ENCODE measurements at places on chromosomes 3 and 15.

DNA sequence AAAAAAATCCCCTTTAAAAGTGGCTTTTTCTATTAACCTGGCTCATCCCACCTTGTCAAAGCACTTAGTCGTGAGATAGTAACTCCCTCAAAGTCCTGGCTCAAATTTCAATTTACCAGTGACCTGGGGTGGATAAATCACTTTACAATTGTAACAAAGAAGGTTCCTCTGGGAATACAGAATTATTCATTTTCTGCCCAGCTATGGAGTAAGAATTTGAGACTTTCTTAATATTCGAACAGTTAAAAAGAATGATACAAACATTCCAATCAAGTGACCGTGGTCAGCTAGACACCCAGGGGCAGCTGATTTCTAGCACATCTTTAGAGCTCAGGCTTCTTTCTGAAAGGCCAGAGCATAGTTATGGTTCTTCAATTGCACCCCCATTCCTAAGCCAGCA lies 291.0 kb upstream of the TGFBR2 start:
- DNase-seq: no peak

GRCh38 chr15:45827275-45827674 lies 192.4 kb downstream of the SQOR start:
- DNase-seq: no peak

GRCh38 chr15:71290002-71290401 lies 174.7 kb downstream of the THSD4 start:
- DNase-seq: no peak

DNA sequence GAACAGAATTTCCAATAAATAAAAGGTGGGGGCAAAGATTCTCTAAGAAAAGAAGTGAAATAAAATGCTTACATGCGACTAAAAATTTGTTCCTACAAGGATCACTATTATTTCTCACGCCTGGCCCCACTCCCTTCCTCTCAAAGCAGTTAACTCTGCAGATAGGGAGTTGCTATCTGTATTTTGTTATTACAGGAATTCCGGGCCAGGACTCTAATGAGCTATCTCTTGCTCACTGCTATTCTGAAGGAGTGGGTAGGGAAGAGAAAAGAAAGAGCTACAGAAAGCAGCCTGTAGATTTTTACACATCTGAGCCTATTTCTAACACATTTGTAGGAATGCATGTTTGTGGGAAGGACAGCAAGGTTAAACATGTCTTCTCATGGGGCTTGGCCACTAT lies 140.4 kb downstream of the PCCB start:
- no peak for DNase-seq

GRCh38 chr3:95565502-95565901 lies 1248.9 kb upstream of the EPHA6 start:
- no peak for DNase-seq

- peak; percentile 44 for DNase-seq
These were observed 44.6 kb downstream of the HACD2 start for GRCh38 chr3:123540285-123540684.

GRCh38 chr3:124652009-124652408 lies 78.2 kb upstream of the UMPS start:
- no peak for DNase-seq

DNA sequence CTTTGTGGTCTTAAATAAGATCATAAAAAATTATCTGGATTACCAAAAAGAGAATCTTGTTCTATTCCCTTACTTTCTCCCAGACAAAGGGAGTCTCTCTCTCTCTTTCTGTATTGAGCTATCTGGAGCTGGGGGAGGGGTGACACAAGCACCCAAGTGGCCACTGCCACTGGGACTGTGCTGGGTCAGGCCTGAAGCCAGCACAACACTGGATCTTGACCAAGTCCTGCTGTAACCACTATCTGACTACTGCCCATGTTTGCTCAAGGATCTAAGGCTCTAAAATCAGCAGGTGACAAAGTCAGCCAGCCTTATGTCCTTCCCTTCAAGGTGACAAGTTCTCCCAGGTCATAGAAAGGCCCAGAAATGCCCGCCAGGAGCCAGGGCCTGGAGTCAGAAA lies 75.0 kb upstream of the SPATA16 start:
- DNase-seq: no peak

GRCh38 chr3:111156517-111156916 lies 84.9 kb downstream of the NECTIN3 start:
- DNase-seq: no peak

DNA sequence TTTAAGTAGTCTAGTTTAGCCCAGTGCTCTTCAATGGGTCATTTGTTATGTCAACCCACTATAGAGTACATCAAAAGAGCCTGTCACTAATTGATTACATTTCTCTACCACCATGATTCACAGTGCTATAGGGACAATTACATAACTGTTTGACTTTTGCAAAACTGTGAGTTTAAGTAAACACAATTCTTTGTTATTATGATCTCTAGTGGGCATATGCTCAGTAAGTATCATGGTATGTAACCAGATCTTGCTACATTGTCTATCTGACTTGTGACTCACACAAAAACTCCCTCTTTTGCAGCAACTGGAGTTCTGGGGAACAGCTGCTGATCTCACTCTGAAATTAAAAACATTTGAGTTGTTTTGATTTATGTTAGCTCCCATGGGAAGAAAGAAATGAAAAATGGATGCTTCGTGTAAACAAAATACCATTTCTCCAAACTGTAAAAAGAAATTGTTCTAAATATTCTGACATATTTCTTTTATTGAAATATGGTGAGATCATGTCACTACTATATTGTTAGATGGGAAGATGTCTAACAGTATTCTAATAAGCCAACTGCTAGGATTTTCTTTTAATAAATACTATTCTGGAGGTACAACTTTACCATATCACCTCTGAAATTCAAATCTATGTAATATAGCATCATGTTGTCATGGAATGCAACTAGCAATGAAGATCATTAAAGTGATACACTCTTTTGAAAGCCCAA lies 470.4 kb downstream of the ROBO1 start:
- no peak for DNase-seq

DNA sequence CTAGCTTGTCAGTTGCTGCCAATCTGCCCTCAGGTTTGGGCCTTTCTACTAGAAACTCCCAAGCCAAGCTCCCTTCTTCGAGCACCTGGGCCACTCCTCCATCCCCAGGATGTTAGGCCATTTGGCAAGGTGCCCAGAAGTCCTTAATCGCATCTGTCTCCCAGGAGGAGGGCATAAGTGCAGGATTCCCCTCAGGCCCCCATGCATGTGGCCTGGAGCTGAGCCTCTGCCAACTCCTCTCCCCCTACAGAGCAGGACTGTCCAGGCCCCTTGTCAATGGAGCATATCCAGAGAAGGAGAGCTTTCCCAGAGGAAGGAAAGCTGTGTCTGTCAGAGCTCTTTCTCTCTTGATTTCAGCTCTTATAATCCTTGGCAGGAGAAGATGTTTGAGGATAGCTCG lies 182.6 kb upstream of the ROPN1 start:
- no peak for DNase-seq

GRCh38 chr3:184710870-184711492 lies 883 bp downstream of the MAGEF1 start:
- peak; percentile 67 for DNase-seq

DNA sequence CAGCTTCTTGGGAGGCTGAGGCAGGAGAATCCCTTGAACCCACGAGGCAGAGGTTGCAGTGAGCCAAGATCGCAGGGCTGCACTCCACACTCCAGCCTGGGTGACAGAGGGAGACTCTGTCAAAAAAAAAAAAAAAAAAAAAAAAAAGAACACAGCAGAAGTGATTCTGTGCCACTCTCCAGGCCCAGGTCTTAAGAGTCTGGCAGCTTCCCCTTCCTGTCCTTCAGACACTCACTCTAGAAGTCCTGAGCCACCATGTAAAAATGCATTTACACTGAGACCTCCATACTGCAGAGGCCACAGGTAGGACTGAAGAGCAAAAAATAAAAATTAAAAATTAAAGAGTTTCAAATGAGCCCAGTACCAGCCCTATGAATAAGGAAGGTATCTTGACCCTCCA lies 11.8 kb upstream of the CDV3 start:
- no peak for DNase-seq

GRCh38 chr15:70036585-70037291 lies 61.0 kb downstream of the TLE3 start:
- peak; percentile 98 for DNase-seq

Measured in MM.1S (cell line).